Stimulated activated CD8-positive, alpha-beta memory T cell treated with anti-CD3 and anti-CD28 coated beads, Interleukin-4, amount 100 ng/mL, for 4 hours (primary cell): ENCODE measurements at places on chromosomes 1 and 21.
A peak's percentile ranks its signal among the peaks of the same experiment; 100 is the strongest.

DNA sequence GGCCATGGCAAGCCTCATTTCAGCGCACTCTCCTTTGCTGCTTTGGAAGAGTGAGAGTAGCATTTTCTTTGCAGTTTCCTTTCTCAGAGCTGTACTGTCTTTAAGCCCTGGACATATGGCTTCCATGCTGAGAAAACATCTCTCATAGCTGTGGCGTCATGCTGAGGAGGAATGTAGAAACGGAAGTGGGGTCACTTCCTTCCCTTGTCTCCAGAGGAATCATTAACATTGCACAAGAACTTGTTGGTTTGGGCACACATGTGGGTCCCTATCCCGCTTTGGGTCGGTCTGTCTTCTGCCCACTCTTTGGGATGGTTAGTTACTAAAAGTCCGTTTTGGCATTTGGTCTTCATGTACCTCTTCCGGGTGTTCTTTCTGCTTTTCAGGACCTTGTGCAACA lies 5.6 kb downstream of the MFN2 start:
- DNase-seq: no peak

GRCh38 chr1:94866164-94866807 lies 46.1 kb downstream of the SLC44A3 start:
- no peak for DNase-seq

DNA sequence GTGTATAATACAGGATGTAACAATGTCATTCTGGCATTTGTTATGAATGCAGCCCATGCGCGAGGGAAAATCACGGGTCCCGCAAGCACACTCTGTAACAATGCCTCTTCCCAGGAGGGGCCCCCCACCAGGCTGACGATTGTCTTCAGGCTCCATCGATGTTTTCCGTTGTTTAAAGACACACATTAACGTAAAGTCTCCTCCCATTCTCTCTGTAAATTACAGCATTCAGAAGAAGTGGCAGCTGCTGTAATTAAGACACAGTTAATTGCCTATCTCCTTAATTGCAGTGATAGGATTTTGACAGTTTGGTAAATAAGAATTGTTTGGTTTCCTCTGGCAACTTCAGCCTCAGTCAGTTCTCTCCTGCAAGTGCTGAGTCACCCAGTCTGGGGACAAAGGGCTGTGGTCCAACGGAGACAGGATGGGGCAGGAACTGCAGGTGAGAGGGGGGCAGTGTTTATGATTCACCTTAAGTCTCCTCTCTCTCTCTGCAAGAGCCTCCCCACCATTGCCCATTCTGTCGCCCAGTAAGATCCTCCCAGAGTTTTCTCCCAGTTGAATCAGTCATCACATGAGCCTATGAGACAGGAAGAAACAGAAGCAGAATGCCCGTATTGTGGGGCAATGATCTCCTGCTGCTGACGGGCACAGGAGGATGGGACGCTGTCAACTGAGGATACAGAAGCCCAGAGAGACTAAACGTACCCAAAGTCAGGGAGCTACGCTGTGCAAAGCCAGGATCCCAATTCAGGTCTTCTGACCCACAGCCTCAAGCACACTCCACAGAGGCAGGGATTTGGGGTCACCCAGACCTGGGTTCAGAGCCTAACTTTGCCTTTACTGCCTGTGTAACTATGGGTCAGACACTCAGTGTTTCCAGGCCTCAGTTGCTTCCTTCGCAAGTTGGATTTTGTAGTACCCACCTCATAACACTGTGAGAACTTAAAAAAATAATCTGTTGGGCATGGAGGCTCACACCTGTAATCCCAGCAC lies 110.0 kb downstream of the ADSS2 start:
- no peak for DNase-seq

GRCh38 chr21:45639206-45640000 lies 4.1 kb upstream of the PCBP3 start:
- DNase-seq: no peak

- no peak for DNase-seq
Observed at GRCh38 chr1:31032266-31032665, 33.3 kb downstream of the PUM1 start.

GRCh38 chr1:203649551-203649998 lies 22.9 kb downstream of the ATP2B4 start:
- no peak for DNase-seq

- no peak for DNase-seq
Observed at GRCh38 chr21:45154511-45155508, 80.4 kb downstream of the ADARB1 start.

DNA sequence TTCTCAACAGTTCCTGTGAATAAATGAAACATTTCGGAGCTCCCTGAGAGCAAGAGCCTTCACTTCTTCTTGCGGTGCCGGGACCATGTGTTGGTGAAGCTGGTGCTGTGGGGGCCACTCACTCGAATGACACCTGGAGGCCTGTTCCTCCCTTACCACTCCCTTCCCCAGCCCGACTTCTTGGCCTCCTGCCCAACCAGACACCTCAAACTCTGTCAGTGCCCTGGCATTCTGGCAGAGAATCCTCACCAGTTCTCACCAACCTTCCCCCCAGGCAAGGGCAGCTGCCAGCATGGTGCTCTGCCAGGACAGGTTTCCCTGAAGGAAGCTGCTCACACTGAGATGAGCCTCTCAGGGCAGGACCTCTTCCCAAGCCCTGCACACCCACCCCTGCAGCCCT lies 68.3 kb downstream of the MPZL1 start:
- no peak for DNase-seq

- peak; percentile 28 for DNase-seq
Observed at GRCh38 chr21:32411350-32412161, 950 bp upstream of the EVA1C start.

GRCh38 chr1:237470712-237471338 lies 419.9 kb downstream of the ZP4 start:
- DNase-seq: no peak

DNA sequence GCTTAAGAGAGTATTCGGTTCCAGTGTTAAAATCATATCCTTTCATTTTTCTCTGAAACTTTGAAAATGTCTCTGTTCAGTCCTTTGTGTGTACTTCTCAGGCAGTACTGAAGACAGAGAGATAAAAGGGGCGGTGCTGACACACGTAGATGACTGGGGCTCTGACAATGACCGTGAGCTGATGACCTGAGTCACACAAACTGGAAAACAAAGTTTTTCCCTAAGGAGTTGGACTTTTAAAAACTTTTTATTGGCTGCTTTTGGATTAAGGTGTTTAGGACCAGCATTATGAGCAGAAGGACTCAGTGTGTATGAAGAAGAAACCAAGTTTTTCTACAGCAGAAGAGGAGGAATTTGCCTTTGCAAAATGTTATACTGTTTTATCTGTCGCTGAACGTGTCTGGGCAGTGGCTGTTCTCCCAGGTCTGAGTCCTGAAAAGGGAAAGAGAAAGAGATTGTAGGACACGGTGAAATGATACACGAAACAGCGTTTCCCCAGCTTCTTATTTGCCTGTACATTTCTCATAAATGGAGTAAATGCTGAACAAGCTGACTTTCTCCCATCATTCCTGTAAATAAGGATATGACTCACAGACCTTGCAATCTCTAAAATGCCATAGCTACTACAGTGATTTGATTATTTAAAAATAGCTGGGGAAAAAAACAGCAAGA lies 51.5 kb downstream of the MAP3K7CL start:
- no peak for DNase-seq

GRCh38 chr1:28510970-28511440 lies 5.2 kb downstream of the RCC1 start:
- DNase-seq: no peak

- no peak for DNase-seq
Observed at GRCh38 chr21:33642896-33643657, 776 bp downstream of the ITSN1 start.
